Suprapubic skin (tissue), 4 donors: ENCODE measurements at places on chromosomes 5 and 9.
A peak's percentile ranks its signal among the peaks of the same experiment; 100 is the strongest.

GRCh38 chr5:92641031-92641962 lies 939.7 kb downstream of the NR2F1-AS1 start:
- no peak for DNase-seq

- no peak for DNase-seq
Observed at GRCh38 chr5:112895682-112896081, 26.3 kb downstream of the REEP5 start.

GRCh38 chr9:16272776-16273175 lies 597.7 kb downstream of the BNC2 start:
- no peak for DNase-seq

DNA sequence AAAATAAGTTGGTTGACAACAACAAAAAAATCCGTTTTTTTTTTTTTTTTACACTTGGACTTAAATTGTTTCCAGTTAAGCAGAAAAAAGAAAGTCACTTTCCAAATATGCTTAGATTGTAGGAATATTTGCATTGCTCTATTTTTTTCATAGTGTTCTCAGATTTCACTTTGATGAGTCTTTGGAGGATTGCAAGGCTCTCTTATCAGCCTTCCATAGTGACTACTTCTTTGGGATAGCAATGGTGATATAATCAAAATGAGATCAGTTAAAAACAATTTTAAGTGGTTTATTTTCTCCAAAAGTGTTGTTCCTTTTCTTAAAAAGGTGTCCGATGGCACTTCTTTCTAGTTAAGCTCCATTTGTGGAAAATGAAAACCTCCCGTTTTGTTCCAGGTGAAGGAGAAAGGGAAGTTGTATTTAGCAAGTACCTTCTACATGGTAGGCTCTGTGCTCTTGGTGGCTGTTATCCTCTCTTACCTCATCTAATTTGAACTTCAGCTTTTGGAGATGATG lies 3.9 kb downstream of the RASGRF2 start:
- DNase-seq = no peak

- DNase-seq = no peak
Observed at GRCh38 chr5:91129748-91130147, 253.4 kb downstream of the ARRDC3 start.

GRCh38 chr5:151005950-151006576 lies 14.3 kb upstream of the GPX3 start:
- DNase-seq = peak; percentile 95

- peak; percentile 85 for DNase-seq
Observed at GRCh38 chr5:32193591-32193990, 19.5 kb upstream of the GOLPH3 start.

DNA sequence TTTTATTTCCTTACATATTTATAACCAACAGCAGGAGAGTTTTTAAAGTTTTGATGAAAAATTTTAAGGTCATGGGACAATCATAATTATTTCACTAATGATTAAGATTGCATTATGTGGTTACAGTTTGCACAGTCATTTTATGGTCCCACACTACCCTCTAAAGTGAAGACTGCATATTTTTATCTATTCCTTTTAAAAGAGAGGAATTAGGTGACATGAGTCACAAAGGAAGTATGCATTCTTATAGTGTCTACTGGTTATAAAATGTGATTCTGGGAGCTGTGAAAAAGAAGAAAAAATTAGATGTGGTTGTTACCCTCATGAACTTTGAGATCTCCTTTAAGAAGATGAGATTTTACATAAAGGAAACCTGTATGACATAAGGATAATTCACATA lies 87.9 kb upstream of the GRIA1 start:
- no peak for DNase-seq

DNA sequence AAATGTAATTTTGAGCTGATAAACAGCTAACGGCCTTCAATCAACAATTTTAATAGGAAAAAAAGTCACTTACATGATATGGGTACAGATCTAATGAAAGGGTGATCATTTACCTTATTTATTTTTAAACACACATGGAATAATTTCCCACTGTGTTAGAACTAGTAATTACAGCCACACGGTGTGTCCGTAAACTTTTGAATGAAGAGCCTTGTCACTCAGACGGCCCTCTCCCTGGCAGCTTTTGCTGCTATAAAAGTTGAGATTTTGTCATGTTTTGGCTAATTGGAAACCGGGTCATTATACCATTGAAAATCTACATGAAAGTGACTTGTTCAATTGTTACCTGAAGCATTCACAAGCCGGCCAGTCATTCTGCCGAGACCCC lies 15.7 kb downstream of the CFAP77 start:
- no peak for DNase-seq

DNA sequence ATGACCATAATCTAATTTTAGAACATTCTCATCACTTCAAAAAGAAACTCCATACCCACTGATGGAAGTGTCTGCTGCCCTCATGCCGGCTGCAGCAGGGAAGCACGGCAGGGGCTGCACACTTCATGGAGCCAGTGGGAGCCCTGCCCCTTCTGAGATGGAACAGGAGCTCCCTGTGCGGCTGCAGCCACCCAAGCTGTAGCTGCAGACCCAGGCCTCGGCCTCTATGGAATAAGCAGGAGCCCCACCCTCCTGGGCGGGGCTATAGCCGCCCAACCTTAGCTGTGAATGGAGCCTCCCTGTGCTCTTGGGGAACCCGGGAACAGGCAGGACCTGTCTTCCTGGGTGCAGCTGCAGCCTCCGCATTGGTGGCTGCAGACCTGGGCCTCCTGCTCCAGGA lies 128.5 kb downstream of the NUDT12 start:
- DNase-seq = no peak

GRCh38 chr9:69314547-69314946 lies 10.5 kb upstream of the ENTREP1 start:
- no peak for DNase-seq

DNA sequence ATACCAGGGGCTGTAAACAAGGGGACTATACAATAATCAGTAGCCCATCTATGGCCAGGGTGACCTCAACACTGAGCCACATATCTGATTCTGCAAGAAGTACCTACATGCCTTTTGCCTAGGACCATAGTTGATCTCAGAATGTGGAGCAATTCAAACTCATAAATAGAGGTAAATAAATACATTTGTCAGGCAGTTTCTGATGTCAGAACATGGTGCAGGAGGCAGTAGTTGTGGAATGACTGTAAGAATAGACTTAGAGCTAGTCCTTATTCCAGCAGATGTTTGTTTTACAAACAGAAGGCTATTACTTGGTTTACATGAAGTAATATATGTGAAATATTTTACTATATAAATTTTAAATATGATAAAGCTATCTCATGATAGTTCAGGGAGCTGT lies 330.7 kb upstream of the DAB2 start:
- DNase-seq = no peak

- no peak for DNase-seq
Observed at GRCh38 chr9:84642553-84643141, 26.9 kb upstream of the NTRK2 start.

DNA sequence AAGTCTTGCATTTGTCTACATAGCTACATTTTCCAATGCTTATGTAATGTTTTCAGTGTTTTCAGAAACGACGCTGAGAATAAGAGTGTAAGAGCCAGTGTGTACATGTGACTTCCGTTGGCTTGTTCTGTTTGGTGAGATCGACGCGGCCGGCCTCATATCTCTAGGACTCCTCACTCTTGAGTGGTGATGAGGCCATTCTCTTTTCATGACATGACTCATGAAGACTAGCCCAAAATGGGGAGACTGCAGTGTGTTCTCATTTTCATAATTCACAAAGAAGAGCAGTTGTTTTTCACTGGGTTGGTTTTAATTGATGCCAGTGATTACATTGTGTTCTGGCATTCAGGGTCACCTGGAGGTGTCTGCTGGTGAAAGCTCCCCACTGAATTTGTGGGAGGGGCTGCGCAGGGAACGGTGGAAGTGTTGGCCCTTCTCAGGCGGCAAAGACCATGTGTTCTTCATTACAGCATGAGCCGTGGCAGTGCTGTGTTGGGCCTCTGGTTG lies 131.5 kb upstream of the OTULINL start:
- peak; percentile 83 for DNase-seq

GRCh38 chr5:68411161-68411560 lies 195.6 kb downstream of the PIK3R1 start:
- no peak for DNase-seq

DNA sequence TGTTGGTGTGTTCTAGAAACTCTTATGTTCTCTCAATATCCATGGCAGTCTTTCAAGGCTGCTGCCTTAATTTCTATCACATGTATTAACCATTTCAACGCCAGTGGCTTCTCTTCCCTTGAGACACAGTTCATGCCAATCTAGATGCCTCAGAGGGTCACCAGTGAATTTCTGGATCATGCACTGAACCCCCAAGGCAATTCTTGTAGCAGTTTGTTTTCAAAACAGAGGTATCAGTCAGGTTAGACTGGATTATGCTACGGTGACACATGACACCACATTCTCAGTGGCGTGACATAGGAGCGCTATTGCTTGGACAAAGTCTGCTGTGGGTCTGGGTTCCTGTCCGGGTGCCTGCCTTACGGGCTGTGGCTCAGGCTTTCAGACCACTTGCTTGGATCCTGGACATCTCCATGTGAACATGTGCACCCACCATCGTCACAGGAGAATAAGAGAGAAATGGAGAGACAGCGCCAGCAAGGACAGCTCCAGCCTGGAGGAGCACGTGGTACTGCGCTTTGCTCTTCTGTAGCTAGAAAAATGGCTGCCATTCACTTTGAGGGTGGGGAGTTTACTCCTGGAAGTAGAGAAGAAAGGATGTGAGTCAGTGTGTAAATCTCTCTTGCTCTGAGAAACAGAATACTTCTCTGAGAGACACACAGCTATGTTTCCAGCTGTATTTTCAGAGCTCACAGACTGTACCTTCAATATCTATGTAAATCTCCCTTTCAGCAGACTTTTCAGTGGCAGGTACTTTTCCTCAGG lies 329.3 kb upstream of the ADCY2 start:
- DNase-seq = no peak

- no peak for DNase-seq
Observed at GRCh38 chr5:152527358-152528052, 122.4 kb upstream of the NMUR2 start.

GRCh38 chr9:111482694-111483438 lies 1.3 kb downstream of the ECPAS start:
- peak; percentile 87 for DNase-seq

DNA sequence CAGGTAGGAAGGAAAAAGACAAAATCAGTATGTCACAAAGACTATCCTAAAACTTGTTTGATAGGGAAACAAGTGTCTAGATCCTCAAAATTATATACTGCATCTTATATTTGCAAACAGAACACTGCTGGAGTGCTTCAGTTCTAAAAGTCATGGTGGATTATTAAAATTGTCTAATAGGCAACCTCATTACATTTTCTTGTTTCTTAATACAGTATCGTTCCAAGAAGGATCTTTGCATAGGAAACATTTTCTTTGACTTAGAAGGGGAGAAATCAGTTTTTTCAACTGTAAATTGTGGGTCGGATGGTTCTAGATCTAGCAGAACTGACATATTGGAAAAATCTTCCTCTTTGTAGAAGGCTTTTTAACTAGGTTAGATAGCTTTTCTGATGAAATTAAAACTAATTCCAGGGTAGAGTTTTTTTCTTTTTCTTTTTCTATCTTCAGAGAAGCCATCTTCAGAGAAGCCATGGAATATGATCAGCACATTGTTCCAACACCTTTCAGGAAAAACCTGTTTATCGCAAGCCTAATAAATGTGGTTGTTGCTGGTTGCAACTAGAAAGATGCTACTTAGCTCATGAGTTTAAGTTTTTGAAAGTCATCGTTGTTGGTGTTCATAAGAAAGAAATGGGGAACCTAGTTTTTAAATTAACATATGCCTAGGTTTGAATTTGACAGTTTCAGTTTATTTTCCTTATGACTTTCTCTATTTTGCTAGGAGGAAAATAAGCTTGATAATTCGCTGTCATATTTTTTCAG lies 7.4 kb downstream of the CPEB4 start:
- DNase-seq = no peak

DNA sequence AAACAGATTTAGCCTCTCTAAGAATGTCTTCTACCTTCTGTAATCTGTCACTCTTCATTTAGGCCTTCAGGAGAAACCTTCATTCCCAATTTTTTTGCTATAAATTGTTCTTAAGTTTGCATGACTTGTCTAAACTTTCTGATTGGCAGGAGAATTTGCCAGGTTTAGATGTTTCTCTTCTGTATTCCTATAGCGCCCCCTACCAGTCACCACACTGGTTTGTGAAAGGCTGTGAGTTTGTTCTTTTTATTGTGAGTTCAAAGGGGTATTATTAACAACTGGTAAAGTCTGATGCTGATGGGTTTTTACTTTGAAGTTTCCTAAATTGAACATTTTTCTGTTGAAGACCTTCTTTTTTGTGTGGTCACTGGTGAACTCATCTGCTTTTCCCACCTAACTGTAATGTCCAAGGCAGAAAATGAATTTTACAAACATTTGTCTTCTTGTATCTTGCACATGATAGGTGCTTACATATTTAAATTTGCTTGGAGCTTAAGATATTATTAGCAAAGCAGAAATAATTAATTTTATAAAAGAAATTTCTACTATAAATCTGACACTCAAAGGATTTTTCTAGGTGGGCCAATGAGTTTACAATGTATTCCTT lies 18.4 kb upstream of the F2RL2 start:
- DNase-seq = peak; percentile 63

GRCh38 chr5:133247151-133247709 lies 195.4 kb downstream of the HSPA4 start:
- DNase-seq = no peak

DNA sequence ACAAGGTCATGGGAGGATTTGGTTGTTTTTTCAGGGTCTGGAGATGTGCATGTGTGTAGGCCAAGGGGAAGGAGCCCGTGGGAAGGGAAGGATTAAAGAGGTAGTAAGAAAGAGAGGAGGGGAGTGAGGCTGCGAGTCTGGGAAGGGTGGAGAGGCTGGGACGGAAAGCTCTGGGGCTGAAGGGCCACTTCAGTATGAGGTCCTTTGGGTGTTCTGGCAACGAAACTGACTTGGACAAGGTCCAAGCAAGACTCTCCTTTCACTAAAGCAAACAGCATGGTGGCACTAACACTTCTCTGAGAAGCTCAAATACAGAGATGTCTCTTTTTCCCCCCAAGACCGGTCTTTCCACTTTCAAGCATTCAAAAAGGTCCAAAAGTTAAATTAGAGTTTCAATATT lies 394.5 kb downstream of the ARHGEF28 start:
- DNase-seq = no peak
